ENCODE measurements at places on chromosomes 11 and 22. TPM values are rescaled to one million over a fixed set of nuclear protein-coding genes. Genes with fewer than 3 reads are reported as not detected.

The LMO2 gene
- total RNA-seq = 1.1 TPM

The GLYATL1 gene
- total RNA-seq = not detected

GRCh38 chr22:41057076-41057475, 35.3 kb upstream of the EP300 start:
- DNase-seq = no peak

- DNase-seq = no peak
Observed at GRCh38 chr11:18526130-18526520, 617 bp downstream of the TSG101 start.

DNA sequence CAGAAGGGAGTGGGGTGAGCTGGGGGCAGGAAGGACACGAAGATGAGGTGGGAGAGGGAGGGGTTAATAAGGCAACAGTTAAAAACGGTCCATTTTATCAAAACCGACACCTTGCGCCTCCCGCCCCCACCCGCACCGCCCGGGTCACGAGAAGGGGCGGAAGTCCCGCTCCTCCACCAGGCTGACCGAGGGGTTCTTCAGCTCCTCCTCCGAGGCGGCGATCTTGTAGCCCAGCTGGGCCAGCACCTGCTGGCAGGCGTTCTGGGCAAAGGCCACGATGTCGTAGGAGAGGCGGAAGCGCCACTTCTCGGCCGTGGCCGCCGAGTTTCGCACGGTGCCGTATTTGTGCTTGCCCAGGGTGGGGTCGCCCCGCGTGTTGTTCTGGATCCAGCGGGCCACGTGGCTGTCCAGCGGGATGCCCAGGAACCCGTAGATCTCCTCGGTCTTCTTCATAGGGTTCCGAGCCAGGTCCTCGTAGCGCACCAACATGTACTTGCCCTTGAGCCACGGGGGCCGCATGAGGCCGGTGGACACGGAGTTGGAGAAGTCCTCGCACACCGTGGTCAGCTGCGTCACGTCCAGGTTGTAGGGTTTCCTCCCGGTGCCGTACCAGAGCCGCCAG, 15.8 kb downstream of the CHST1 start:
- DNase-seq = no peak

GRCh38 chr11:3186166-3186953, 21.2 kb upstream of the OSBPL5 start:
- DNase-seq = no peak

DNA sequence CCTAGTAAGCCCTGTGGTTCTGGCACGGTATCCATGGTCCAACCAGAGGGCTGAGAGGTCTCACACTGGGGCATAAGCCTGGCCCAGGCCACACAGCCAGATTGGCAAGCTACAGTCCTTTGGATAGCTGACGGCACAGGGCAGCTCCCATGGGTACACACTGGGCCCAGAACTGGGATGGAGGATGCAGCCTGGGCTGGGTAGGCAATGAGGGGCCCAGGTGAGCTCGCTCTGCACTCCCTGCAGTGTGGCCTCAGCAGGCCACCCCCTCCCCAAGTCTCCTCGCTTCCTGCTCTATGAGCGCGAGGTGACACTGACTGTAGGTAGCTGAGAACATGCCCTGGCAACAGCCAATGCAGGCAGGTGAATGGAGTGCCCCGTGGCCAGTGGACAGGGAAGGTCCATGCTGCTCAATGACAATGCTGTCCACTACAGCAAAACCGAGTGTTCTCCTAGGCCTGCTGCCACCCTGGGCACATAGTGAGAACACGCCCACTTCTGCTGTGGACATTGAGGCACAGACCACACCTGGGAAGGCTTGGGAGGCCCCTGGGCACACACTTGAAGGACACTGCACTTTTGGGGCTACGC, 3.8 kb downstream of the ARVCF start:
- no peak for DNase-seq

DNA sequence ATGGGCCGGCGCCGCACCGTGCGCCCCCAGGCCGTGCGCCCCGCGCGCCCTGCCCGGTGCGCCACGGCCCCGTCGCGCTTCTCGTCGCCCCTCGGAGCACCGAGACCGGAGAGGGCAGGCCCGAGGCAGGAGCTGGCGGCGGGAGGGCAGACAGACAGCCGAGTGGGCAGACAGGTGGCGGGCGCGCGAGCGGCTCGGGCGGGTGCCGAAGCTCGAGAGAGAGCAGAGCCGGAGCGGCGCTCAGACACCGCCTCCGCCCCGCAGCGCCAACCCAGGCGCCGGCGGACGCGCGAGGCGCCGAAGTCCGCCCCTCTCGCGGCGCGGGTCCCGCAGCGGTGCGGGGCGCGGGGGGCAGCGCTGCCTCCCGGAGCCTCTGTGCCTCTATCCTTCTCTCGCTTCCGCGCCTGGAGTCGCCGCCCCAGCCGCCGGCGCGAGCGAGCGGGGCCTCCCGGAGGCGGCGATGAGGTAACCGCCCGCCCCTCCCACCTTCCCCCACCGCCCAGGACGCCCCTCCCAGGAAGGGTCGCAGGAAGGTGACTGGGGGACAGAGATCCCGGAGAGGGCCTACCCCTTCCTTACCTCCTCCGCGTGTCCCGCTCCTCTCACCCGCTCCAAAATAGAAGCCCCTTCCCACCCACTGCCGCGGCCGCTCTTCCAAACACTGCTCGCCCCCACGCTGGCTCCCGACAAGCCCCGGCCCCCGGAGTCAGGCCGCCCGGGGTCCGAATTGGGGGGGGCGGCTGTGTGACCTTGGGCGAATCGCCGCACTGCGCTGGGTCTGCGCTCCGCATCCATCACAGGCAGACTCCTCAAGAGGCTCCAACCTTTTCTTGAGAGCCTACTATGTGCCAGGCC, at the start of gene RASL10A:
TSS of gene RASL10A (minus strand) at position 412 of the 855 bp plus-strand sequence. CDS start 451 bp downstream, outside the sequence.
- DNase-seq = no peak
